Mammary epithelial cell (primary cell): ENCODE measurements at places on chromosomes 6 and 20. TPM values are rescaled to one million over a fixed set of nuclear protein-coding genes. Genes with fewer than 3 reads are reported as not detected.

Gene NAA20
- 44.3 TPM for total RNA-seq

Gene ZC3H12D
- 0.16 TPM in 1 of 2 replicates, not detected in the other for total RNA-seq

DNA sequence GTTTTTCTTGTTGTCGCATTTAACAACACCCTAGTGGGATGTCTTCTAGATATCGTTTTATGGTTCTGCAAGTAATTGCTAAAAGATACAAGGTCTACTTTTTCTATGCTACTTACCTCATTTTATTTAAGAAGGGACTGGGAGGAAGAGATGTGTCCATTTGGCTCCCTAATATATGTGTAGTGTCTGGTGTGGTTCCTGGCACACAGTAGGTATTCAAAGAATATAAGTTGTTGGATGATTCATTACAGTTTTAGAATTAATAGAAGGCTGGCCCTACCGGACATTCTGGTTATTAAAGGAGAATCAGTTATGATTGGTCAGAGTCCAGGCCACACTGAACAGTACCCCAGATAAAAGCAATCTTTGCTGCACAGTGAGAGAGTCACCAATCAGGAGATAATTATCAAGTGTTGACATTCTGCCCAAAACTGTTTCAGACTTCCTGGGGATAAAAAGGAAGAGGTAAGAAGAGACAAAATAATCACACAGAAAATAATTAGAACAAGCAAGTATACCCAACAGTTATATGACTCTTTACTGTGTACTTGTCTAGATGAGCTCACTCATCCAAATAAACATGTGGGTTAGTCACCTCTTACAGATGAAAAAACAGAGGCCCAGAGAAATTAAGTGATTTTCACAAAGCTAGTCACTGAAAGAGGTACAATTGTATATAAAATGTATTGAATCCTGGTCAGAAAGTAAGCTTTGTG lies 7.0 kb downstream of the TMEM244 start:
- peak; percentile 55 for DNase-seq

GRCh38 chr20:33853507-33853813 lies 42.3 kb downstream of the CHMP4B start:
- no peak for DNase-seq

GRCh38 chr6:52000064-52000463 lies 87.3 kb downstream of the PKHD1 start:
- DNase-seq, result no peak

- no peak for DNase-seq
Measured at GRCh38 chr6:149169761-149170511, 147.6 kb upstream of the TAB2 start.

DNA sequence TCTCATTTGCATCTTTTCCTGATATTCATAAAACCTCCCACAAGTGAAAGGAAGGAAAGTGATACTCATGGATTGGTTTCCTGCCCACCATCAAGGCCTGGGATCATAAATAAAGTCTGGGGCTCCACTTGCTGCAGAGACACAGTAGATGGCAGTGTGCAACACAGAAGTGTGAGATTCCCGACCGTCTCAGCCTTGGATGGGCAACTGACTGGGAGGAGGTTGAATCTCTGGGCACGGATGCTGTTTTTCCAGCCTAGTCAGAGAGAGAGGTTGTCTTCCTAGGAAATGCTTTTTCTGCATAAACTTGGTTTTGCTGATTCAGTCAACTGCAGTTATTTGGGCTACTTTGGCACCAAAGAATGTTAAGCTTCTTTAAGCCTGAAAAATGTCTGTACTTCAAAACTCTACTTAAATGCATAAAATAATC lies 9.9 kb upstream of the RFPL4B start:
- peak; percentile 52 for DNase-seq

- DNase-seq, result no peak
Measured at GRCh38 chr20:62413896-62414481, 6.9 kb upstream of the CABLES2 start.

DNA sequence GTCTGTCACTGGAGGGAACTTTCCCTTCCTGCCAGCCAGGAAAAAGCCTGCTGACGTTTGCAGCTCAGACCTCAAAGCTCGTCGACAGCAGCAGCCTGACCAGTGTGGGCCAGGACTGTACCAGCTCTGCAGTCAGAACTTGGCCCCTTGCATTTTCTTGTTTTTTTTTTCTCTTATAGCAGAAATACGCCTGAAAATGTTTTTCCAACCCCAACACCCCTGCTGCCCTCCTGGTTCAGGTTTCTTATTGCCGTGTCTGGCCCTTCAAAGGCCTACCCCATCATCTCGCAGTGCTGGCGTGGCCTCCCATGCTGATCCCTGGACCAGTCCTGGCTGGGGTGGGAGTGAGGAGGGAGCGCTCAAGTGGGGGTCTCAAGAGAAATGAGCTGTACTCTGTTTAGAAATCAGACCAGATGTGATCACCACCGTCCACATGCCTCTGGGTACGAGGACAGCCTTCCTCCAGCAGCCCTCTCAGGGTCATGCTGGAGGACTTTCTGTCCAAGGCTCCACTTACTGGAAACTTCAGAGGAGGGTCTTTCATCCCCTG lies 169.0 kb downstream of the FOXC1 start:
- no peak for DNase-seq

Gene ULBP1
- 23.5 TPM for total RNA-seq

Gene RAET1G
- total RNA-seq, result 28.8 and 34.3 TPM in 2 replicates

GRCh38 chr6:28940294-28940857 lies 16.6 kb upstream of the TRIM27 start:
- peak; percentile 75 for DNase-seq

GRCh38 chr6:31197559-31198305 lies 27.2 kb upstream of the POU5F1 start:
- DNase-seq, result peak; percentile 82

Gene F13A1
- not detected in 2 replicates for total RNA-seq

DNA sequence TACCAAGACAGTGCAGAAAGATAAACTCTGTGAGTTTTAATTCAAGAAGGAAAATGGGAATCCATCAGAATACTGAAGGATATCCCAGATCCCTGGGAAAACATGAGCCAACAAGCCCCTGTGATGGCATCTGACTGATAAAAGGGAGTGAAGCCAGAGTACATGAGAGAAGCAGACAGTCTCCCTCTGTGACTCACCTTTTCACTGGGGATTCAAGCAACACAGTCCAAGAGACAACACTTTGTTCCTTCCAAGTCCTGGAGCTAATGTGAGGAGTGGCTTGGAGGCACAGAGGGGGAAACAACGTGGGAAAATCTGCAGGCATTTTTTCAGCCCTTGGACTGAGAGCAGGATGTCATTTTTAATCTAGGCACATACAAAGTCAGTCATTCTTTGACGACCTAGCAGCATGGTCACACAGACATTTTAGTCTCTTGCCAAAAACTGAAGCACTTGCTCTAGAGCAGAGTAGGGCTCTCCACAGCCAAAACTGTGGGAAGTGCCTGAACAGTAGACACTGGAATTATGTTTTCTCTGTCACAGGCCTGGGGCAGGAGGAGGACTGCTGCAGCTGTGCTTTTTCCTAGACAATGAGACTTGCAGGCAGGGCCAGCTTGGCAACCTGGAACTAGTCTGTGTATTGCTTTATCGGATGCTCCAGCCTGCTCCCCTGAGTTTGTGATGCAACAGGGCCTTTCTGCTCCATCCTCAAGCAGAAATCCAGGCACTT lies 465.0 kb upstream of the GJE1 start:
- DNase-seq, result peak; percentile 63

DNA sequence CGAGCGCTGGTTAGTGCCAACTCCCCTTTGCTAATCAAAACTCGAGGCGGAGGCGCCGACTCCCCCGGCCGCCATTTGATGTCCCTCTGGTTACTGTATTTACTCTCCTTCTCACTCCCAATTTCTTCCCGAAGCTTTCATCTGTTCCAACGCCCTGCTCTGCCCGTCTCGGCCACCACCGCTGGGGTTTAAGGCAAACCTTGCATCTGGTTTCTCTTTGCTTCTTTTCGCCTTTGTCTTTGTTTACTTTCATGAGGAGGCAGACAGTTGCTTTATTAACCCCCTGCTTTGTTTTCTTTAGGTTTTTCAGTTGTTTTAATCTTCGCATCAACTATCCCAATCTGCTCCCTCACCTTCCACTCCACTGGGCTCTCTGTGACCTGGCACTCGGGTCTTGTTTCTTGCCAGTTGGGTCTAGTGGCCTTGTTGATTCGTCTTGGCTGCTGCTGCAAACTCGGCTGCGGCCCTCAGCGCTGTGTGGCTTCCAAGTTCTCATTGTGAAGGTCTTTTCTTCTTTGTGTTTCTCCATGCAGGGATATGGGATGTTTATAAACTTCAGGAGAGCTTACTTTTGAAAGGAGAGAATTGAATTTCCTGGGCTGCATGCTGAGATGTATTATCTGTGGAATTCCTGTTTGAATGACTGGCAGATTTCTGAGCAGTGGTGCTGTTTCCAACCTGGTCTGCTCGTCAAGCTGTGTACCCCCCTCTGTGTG lies 155.1 kb downstream of the CDC5L start:
- DNase-seq, result no peak

Gene PAX1
- not detected for total RNA-seq

Gene ZSCAN23
- total RNA-seq, result 7.2 TPM

Gene GSTA4
- total RNA-seq, result 5.8 and 8.3 TPM in 2 replicates

Gene C6orf141
- 22.7 TPM for total RNA-seq

DNA sequence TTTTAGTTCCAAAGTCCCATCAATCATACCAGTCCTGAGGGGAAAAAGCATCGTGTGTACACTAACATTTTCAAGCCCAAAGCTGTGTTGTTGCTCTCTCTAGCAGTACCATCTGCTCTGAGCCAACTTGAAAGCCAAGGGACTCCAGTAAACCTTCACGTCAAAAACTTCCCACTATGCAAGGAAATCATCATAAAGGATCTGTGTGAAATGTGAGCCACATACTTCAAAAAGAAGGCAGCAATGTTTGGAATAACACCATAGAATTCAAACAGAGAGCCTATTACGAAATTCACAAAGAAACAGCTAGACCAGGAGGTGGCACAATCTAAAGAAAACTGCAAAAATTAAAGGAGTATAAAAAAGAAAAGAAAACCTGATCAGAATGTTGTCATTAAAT lies 399.8 kb upstream of the EPHA7 start:
- DNase-seq, result no peak

DNA sequence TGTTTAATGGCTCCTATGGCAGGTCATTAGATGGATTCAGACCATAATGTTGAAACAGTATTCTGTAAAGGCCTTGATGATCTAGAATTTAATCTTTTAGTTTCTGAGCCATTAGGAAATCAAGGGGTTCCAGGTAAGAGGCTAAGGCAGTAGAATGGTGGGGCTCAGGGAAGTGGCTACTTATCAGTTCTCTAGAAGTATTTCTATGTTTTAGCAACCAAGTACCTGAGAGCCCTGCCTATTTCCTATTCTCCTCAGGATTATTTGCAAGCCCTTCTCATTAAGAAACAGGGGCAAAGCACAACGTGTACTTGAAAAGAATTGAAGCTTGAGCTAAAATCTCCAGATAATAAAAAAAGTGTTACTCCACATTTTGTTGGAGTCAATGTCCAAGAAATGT lies 646.5 kb downstream of the RNF144B start:
- no peak for DNase-seq

DNA sequence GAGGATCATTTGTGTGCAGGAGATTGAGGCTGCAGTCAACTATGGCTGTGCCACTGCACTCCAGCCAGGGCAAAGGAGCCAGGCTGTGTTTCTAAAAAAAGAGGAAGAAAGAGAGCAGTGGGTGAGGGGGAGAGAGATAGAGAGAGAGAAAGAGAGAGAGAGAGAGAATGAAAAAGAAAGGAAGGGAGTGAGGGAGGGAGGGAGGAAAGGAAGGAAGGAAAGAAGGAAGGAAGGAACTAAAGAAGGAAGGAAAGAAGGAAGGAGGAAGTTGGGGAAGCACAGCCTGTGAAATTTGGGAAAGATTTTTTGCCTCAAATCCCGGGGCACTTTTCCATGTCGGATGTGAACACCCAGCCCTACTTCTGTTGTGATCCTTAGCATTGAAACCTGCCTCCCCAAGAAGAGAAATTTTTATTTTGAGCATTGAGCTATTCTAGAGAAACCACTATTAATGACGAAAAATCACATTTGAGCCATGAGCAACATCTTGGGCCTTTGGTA lies 57.8 kb downstream of the FOXA2 start:
- no peak for DNase-seq

DNA sequence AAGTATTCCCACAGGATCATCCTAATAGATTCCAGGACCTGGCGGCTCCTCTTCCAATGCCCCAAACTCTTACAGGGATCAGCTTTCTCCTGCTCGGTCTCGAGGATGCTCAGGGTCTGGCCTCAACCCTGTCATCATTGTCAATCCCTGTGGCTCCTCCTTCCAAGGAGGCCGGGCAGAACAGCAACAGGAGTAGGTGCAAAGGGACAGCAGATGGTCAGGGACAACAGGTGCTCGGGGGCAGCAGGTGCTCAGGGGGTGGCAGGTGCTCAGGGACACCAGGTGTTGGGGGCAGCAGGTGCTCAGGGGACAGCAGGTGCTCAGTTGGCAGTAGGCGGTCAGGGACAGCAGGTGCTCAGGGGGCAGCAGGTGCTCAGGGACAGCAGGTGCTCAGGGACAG lies 84.8 kb downstream of the TTLL2 start:
- DNase-seq, result no peak

Gene PGC
- total RNA-seq, result not detected in 2 replicates

Gene FAM83B
- total RNA-seq, result 46.3 and 52.2 TPM in 2 replicates

Gene ZBTB12
- 1.8 and 2.7 TPM in 2 replicates for total RNA-seq

GRCh38 chr6:113356139-113356538 lies 501.0 kb upstream of the MARCKS start:
- no peak for DNase-seq

Gene HLA-DRA
- 0.67 TPM for total RNA-seq

GRCh38 chr20:63072231-63072791 lies 65.5 kb upstream of the BHLHE23 start:
- no peak for DNase-seq

Gene DDX39B
- 263 TPM for total RNA-seq

DNA sequence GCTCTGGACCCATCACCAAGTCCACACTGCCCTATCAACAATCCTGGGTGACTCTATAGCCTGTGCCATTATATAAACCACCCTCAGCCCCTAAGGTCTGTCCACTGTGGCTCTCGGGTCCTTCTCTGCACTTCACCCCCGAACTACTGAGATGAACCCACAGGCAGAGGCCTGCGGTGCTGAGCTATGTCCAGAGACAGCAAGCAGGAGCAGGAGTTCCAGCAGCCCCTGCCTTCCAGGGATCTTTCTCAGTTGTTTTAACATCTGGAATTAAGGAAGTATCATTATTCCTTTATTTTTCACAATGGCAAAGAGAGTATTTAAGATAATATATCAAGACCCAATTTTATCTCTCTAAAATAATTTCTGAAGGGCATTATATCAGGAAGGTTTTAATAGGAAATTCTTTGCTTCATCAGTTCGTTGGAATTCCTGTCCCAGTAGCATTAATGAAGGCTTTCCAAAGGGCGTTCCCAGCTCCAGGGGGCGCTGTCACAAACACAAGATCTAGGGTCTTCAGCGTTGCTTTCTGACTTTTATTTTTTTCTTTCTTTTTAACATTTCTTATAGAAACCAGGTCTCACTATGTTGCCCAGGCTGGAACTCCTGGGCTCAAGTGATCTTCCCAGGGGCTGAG lies 27.3 kb downstream of the RRBP1 start:
- no peak for DNase-seq

DNA sequence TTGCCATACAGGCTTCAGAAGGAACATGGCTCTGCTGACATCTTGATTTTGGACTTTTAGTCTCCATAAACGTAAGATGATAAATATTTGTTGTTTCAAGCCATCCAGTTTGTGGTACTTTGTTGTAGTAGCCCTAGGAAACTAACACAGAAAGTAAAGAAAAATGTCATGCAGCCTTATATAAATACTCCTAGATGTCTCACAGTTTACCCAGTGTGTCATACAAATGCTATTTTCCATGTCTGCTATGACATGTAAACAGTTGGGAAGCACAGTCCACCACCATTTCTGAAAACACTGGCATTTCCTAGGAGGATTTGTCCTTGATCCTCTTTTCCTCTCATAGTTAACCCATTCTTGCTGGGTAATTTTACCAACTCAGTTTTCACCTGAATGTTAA lies 30.6 kb upstream of the ME1 start:
- DNase-seq, result no peak
